Central memory CD8-positive, alpha-beta T cell (primary cell): ENCODE measurements at places on chromosomes 6 and 20.

GRCh38 chr20:53828088-53828681 is 234.5 kb upstream of the ZNF217 start:
- no peak for DNase-seq

- no peak for DNase-seq
Measured at GRCh38 chr20:12798286-12798685, 210.5 kb upstream of the SPTLC3 start.

- DNase-seq = no peak
Measured at GRCh38 chr6:56691286-56691595, 48.6 kb upstream of the DST start.

- DNase-seq = no peak
Measured at GRCh38 chr20:54002056-54002575, 68.3 kb downstream of the BCAS1 start.

DNA sequence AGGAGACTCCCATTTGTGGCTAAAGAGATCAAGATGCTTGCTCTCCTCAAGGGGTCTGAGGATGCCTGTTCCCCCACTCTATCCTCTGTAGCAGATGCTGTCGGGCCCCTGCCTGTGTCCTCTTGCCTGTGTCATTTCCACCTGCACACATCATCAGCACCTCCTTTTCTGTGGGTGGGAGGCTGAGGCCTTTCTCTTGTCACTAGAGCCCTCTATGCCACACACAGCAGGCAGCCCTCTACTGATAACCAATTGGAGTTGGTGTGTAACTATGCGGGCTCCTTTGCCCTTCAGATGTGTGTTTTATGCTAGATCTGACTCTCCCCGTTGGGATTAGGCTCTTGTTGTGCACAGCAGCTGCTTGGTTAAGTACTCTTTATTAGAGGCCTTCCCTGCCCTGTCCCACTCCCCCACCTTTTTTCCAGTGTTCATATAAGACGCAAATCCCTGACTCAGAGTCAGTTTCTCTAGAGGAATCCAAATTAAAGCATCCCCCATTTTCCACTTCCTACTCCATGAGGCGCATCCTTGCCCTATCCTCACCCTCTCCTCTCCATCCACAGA is 7.7 kb downstream of the TREML2 start:
- DNase-seq = peak; percentile 8

DNA sequence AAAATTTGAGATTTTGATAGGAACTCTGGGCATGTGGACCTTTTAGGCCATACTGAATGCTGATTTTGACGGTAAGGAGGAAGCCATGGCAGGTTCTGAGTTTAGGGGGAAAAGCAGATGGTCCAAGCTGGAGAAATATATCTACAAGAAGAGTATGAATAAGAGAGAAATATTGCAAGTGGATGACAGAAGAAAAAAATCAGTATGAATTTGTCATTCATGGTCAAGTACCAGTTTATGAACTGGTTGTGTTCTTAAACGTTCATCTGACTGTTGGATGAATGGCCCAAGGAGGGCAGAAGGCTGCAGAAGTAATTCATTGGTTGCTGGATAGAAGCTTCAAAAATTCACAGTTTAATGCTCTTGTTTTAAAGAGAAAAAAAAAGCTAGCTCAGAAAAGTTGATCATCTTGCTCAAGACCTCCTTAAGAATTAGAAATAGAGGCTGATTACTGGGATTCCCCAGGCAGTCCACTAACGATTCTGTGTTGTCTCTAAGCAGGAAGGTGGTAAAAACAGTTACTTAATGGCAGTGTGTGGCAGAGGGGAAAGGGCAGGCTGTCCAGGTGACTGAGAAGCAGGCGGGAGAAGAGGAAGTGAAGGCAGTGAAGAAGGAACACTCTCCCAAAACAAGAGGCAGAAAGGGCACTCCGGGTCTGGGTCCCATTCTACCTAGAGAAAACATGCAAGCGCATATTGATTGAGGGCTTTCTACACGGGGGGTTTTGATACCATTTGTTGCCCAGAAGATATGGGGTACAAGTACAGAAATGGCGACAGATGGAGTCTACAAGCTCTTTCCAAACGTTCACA is 2.0 kb upstream of the DUSP22 start:
- no peak for DNase-seq

- no peak for DNase-seq
Measured at GRCh38 chr6:26317503-26317902, 47.5 kb upstream of the BTN3A2 start.

GRCh38 chr6:12528581-12529363 is 187.8 kb upstream of the PHACTR1 start:
- no peak for DNase-seq

- no peak for DNase-seq
Measured at GRCh38 chr6:147508042-147508865, at the start of gene SAMD5. Gene SAMD5, plus strand, starts transcription at chr6:147508690. Its CDS starts 239 bp downstream, at chr6:147508929.

DNA sequence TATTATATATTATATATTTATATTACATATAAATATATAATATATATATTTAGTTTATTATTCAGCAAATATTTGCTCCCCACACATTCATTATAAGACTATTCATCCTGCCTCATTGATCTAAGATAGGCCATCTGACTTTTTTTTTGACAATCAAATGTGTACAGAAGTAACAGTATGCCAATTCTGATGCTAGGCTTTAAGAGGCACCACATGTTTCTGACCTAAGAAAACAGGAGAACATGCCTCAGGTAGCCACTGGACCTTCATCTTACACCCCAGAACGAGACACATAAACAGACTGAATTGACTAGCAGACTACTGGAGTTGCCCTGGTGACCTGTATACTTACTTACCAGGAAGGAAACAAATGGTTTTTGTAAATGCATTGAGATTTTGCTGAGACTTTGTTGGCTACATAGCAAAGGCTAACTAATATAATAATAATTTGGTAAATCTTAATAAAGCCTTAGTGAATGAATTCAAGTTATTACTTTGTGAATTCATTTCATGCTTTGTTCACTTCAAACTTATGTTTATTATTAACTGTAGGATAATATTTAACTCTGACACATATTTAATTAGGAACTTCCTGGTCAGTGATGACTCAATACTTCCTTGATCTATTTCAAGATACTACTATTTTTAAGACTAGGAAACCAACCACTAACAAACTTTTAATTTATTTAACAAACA is 13.4 kb upstream of the MYO6 start:
- DNase-seq = no peak

GRCh38 chr6:130431346-130431852 is 65.6 kb downstream of the TMEM200A start:
- DNase-seq = no peak

DNA sequence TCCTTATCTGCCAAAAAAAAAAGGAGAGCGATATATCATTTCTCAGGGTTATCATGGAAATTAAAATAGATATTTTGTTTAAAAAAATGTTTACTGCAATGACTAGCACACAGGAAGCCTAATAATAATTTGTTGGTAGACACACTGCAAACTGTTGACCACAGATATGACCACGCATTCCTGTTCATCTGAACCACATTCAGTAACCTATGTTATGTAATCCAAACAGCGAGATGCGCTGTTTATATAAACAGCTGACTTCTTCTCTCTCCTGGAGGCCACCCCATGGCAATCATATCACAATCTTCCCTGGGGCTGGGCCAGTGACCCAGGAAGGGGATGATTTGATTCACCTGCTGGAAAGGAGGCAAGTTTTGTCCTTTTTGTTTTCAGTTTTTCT is 129.3 kb upstream of the UST start:
- DNase-seq = no peak

DNA sequence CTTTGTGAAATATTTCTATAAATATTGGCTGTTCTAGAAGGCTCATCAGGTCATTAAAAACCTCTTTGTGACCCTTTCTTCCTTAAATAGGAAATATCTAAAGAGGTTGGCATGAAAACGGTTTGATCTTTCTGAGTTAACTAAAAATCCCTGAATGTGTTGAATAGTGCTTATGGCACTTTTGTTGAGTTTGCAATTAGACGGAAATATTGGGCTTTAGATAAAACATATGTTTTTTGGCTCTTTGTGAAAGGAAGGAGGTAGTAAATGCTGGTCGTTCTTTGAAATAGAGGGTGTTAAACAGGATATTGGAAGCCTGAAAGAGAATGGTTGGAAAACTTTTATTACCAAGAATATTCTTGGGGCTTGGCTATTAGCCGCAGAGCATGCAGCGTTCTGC is 163.0 kb downstream of the ARID1B start:
- no peak for DNase-seq
